ENCODE measurements at places on chromosomes 1 and 21. TPM values are rescaled to one million over a fixed set of nuclear protein-coding genes. Genes with fewer than 3 reads are reported as not detected.

DNA sequence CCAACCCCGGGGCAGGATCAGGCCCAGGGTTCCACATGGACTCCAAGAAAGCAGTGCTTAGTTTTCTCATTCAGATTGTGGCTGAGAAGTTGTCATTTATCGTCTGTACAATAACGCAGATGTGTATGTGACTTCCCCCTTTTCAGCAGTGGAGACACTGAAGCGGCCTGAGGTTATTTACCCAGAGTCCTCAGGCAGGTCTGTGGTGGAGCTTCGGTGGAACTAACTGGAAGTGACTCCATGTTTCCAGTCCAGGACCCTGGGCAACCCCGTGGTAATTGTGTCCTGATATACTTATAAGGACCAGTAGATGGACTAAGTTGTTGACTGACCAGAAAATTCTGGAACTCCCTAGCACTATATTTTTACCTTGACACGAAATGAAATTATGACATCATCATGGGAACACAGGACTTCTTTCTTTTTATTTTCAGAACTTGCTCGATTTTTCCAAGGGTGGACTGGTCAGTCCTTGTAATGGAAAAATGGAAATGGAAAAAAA is 1.0 kb upstream of the IER5 start:
- DNase-seq = no peak

The LCE4A gene
- polyA plus RNA-seq = not detected

DNA sequence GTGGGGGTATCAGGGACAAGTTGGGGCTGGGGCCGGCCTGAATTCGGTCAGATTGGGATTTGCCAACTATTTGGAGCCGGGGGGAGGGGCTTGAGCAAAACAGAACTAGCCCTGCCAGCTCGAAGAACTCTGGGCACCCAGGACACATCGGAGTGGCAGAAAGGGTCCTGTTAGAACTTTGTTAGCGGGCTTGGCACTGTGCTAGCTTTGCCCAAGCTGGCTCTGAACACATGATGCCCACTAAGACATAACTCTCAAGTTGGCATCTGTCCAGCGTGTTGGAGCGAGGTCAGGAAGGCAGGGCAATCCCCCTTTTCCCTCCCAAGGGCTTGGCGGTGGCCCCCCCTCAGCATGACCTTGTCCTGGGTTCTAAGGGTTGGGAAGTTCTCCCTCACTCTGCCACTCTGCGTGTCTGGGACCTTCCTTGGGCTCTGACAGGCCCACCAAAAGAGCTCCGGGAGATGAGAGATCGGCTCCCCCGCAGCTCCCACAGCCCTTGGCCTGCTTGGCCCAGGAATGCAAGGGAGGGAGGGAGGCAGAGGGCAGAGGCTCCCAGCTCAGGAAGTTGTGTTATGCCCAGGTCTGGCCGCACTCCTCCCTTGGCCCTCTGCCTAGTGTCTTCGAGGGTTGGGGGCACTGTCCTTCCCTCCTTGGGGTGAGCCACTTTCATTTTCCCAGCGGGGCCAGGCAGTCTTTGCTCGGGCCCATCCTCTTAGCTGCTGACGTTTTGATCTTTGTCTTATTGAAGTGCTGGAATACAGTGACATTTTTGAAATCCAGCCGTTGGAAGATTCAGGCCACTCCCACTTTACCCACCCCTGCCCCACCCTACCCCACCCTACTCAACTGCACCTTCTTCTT is 1.2 kb downstream of the LMNA start:
- DNase-seq = no peak

DNA sequence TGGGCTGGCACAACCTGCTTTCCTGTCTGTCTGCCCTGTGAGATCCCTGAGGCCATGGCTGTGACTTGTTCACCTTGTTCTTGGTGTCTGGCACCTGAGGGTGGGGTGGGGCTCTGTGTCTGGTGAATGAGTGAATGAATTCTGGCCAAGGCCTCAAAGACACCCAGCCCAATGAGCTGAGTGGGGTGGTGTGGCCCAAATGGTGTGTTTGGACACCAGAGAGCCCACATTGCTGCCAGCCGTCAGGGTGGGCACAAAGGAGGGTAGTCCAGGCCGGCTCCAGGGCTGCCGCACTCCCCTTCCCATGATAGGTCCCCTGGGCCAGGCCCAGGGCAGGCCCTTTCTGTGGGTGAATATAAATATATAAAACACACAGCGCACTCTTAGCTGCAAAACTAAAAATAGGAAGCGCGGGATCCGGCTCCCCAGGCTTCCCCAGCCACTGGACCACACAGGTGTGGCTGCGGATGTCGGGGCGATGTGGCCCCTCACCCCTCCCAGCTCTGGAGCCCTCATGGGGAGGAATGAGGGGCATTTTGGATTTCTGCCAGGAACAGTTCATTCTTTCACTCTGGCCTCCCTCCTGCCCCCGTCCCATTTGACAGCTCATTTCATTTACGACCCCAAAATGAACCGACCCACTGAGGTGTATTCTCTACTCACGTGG is 33.3 kb downstream of the RUNX3 start:
- DNase-seq = no peak

GRCh38 chr1:75034376-75034775 is 99.8 kb upstream of the LHX8 start:
- DNase-seq = no peak

- no peak for DNase-seq
Measured at GRCh38 chr1:8914466-8914865, 31.2 kb upstream of the CA6 start.

DNA sequence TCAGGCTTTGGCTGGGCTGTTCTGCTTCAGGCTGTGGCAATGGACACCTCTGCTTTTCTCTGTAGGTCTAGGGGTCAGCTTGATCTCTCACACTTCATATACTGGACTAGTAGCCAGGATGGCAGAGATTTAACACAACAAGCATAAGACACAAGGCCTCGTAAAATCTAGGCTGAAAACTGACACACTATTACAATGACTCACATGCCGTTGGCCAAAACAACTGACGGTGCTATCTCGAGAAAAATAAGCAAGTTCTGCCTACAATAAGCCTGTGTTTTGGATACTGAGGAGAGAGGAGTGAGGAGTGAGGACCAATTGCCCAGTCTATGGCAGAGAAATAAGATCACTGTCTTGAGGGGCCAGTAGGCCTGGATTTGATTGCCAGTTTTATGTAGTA is 840.7 kb upstream of the ADAMTS5 start:
- no peak for DNase-seq

DNA sequence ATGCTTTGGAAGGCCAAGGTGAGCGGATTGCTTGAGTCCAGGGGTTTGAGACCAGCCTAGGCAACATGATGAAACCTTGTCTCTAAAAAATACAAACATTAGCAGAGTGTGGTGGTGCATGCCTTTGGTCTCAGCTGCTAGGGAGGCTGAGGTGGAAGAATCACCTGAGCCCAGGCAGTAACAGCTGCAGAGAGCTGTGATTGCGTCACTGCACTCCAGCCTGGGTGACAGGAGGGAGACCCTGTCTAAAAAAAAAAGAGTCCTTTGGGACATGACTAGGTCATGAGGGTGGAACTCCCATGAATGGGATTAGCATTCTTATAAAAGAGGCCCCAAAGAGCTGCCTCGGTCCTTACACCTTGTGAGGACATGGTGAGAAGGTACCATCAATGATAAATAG is 436.0 kb upstream of the NR5A2 start:
- no peak for DNase-seq

The SLFNL1 gene
- polyA plus RNA-seq = 0.04 TPM

DNA sequence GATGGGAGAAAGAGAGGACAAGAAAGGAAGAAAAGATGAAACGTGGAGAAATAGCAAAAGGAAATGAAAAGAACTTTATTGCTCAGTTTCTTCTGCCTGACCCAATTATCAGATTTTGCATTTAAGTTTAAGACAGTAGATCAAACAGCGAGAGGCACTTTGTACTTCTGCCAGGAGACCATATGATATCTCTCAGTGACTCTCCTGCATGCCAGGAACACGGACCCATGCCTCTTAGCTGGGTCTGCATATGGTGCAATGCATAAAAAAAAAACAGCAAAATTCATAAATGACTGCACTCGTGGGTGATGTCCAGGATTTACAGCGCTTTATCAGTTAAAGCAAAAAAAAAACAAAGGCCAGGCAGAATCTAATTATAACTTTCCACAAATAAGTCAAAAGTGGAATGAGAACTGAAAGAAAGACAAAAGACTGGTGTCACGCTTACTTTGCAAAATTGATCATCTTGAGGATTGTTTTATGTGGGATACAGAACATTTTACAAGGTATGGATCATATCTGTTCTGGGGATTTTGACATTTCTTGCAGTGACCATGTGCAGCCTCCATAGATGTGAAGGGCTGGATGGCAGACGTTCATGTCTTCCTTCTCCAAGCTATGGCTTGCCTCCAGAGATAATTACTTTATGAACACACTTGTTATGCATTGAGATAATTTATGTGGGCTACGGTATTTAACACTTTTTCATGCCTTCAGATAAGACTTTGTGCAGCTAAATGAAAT is 79.5 kb downstream of the RUNX1 start:
- DNase-seq = no peak

DNA sequence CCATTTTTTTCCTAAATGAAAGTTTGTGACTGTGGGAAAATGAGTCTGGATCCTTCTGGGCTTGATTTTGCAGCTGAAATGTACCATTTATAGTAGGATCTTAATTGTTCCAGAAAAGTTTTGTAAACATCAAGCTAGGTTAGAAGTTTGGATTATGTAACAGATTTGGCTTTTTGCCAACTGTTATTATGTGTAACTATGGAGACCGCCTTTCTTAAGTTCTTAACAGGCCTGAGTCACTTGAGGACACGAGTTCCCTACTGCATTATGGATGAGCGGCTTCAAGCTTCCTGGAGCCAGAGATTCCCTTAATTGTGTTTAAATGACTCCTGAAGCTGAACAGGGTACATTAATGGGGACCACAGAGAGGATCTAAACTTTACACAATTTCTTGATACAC is 22.2 kb downstream of the SLC25A33 start:
- peak; percentile 44 for DNase-seq

The SPRR3 gene
- 8.3 TPM for polyA plus RNA-seq

DNA sequence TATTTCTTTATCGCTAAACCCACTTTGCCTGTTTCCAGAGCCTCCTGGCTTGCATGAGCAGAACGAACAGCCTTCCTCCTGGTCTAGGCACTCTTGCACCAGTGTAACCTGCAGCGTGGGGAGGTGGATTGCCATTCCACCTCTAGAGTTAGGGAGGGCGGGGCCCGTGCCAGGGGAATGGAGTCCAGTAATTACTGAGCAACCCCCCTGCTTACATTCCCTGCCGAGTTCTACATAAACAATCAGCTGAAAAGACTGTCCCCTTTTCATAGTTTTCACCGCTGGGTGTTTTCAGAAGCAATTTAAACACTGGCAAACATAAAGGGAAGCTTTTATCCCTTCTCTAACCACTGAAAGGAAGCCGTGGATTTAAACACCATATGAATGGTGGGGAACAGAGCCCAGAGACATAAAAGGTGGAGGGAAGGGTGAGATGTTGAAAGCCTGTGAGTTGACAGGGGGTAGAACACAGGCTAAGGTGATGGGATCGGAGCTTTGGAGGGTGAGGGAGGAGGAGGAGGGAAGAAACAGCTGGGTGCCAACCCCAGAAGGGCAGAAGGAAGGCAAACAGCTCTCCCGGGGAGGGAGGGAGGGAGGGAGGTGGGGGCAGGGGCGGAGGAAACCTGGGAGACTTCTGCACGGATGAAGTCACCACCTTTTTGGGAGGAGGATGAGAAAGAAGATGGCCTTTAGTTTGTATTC is 68.0 kb upstream of the WDR26 start:
- DNase-seq = no peak

DNA sequence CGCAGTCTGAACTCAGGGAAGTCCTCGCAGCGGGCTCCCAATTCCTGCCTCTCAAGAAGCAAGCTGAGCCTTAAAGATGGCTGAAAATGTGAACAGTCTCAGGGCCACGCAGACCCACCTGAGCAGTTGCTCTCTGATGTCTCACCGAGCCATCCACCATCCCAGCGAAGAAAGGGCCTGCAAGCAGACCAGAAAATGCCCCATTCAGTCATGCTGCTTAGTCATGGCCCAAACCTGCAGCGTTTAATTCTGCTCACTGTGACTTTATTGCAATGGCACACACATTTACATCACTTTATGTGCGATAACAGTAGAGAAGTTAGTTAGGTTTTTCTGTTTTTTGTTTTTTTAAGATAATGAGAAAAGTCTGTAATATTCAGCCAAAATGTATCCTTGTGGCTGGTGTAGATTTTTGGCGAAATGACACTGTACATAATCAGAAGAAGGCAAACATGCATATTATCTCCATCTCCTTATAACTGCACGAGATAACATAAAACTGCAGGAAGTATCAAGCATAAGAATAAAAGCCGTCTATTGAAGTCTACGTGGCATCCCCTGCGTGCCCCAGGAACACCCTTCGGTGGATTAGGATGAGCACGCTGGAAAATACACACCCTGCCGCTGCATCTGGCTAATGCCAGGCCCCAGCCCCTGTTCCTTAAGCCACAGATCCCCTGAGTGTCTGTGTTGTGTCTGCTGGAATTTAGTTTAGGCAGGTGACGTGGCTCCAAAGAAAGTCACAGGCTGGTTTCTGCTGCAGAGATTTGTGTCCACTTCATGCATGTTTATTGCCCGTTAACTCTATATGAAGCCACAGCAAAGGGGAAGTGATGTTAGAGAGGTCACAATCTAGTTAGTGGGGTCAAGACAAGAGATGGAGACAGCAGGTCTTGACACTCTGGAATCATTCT is 119.8 kb upstream of the IRF2BP2 start:
- no peak for DNase-seq

DNA sequence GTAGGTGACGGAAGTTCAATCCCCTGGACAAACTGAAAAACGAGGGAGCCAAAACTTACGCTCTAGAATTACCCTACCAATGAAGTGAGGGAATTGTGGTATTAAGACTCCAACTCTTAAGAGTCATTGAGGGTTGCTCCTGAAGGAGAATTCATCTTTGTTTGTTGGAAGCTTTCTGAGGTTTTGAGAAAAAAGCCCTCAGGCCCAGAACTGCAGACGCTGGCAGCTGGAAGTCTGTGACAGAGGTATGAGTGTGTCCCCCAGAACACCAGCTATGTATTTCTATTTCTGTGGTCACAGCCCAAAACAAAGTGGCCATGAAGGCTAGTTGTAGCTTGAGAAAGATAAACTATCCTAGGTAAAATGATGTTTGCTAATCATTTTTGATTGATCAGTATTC is 438.8 kb upstream of the B3GALT2 start:
- DNase-seq = no peak

DNA sequence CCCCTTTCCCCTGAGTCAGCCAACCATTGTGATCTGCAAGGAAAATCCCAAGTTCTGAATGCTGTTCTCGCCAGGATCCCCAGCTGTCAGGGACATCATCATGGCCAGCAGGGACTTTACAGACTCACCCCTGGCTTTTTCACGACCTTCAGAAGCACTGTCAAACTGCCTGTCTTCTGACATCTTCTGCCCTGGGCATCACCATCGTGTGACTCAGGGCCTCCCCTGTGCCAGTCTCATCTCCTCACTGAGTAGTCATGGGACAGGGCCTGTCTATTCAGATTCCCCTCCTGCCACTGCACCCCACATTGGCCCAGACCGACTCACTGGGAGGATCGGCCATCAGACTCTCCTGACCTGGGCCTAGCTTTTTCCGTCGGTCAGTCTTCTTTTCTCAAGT is 72.5 kb upstream of the VAMP3 start:
- no peak for DNase-seq

GRCh38 chr1:20483833-20484518 is 2.0 kb downstream of the CAMK2N1 start:
- DNase-seq = no peak
